Liver (tissue), 10 donors: ENCODE measurements at places on chromosomes 16 and 17.

DNA sequence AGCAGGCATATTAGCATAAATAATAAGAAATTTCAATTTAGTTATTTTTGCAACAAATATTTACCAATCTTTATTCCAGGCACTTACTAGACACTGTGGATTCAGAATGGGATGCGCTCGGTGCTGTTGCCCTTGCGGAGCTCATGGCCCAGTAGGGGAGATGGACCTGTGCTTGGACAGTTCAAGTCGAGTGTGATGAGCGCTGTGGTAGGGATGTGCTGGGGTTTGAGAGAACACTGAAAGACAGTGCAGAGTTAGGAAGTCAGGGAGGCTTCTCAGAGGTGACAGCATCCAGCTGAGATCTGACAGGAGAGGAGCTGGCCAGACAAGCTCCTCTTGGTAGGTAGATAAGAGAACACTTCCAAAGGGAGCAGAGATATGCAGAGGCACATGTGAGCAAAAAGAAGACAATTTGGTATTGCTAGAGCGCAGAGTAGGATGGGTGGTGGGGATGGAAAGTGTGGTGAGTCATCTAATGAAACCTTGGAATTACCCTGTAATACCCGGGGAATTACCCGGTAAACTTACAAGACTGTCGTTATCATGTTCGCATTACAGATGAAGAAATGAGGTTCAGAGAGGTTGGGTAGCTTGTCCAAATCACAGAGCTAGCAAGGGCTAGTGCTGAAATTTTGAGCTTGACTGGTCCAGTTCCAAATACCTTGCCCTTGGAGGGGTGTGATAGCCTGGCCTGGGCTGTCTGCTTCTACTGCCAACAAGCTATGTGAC lies 298.1 kb upstream of the N4BP1 start:
- DNase-seq: no peak

- DNase-seq: no peak
Measured at GRCh38 chr17:78661093-78661770, 84.0 kb upstream of the DNAH17 start.

GRCh38 chr17:53092072-53092471 lies 730.7 kb upstream of the KIF2B start:
- no peak for DNase-seq

GRCh38 chr16:23564575-23565363 lies 7.2 kb downstream of the UBFD1 start:
- no peak for DNase-seq

DNA sequence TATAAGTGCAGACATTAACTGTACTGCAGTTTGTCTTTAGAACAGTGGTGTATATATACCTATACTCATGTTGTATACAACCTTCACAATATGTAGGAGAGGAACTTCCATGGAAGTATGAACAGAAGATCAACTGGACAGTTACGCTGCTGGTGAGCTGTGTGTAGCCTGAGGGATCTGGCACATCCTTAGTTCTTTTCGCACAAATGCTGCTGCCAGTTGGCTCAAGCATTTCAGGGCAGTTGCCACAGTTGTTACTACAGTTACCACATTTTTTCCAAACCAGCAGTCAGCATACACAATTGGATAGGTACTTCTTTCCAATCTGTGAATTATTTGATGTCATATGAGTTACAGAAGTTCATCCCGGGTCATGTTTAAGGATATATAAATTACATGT lies 539.6 kb upstream of the HSBP1 start:
- DNase-seq: no peak

DNA sequence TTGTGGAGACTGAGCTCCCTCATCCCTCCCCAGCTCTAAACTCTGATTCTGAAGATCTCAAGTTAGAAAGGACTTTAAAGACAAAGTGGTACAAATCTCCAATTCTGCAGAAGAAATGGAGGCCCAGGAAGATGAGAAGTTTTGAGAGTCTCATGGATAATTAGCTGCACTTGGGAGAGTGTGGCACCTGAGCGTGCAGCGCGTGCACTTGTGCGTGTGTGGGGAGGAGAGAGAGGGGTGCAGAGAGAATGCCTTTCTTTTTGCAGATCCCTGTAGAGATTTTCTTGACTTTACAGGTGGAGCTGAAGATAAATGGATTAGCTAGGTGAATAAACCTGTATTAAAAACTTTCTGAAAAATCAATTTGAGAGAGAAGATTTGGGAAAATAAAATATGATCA lies 14.8 kb upstream of the AKTIP start:
- DNase-seq: no peak

DNA sequence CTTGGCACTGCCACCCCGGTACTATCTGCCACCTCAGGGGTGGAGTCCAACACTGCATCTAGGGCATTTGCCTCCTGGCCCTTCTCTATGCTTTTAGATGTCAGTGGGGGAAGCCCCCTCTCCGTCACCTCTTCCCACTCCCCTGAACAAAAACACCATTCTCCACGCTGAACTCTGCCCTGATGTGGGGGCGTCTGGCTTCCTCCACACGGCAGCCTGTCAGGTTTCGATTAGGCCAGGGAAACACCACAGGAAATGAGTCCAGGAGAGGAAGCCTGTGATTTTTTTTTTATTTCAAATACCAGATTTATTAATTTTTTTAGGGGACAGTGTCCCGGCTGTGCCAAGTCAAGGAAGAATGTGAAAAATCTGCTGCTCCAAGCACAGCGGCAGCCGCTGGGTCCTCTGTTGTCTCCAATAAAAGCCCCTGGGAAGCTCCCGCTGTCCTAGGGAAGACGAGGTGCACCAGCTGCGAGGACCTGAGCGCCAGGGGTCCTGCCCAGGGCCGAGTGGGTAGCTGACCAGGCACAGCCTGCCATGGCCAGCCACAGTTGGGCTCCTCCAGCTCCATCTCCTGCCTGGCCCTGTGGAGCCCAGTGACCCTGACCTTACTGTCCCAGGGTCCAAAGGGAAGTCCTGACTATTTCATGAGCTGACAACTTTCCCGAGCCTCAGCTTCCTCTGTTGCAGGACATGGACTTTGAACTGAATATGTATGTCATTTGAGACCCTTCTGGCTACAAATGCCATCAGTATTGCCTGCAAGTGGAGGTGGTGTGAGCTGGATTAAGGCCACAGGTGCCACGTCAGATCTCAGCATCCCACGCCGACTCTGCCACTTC lies 336.7 kb downstream of the FOXL1 start:
- DNase-seq: no peak

GRCh38 chr17:77480199-77480508 lies 339.4 kb downstream of the SEC14L1 start:
- DNase-seq: no peak

DNA sequence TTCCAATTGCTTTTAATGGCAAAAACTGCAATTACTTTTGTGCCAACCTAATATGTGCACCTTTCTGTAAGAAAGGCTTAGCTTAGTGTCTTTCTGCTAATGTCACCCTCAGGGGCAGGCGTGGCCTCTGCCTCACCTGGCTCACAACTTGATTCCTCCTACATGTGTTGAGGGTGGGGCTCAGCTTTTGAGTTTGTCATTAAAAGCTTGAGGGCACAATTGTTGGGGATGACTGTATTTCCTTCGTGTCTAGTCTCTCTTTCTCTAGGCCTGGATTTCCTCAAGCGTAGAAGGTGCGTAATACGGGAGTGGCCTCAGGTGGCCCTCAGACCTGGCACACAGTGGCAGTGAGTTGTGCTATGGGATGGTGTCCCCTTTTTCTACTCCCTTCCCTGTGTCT lies 94.4 kb downstream of the CLEC16A start:
- DNase-seq: no peak

DNA sequence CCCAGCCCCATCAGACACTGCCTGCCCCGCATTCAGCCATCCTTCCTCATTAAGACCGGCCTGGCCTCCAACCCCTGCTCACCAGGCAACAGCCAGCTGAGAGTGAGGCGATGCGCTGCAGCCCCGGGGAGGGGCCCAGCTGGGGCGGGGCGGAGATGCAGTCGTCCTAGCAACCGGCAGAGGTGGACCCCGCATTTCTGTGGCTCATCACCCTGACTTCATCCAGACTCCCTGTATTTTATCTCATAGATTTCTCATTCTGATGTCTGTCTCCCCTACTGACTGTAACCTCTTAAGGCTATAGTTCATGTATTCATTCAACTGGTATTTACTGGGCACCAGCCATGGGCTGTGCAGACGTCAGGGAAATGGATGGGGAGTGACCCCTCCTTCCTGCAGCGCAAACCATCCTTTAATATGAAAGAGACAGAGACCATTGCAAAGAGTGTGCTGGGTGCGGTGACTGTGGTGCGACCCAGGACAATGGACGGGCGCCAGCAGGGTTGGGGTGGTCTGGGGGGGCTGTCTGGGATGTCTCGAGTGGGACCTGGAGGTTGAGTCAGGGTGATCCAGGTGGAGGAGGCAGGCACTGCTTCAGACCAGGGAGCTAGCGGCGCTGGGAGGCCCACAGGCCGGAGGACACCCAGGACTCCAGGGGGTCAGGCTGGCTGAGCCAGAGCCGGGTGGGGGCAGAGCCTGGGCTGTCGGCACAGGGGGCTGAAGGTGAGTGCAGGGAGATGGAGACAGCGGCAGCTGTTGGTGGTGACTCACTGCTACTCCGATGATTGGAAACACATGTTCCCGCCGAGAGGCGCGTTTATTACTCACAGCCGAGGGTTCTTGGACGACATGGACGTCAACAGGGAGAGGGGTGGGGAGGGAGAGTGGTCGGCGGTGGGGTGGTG lies 10.5 kb upstream of the TIMP2 start:
- DNase-seq: no peak

DNA sequence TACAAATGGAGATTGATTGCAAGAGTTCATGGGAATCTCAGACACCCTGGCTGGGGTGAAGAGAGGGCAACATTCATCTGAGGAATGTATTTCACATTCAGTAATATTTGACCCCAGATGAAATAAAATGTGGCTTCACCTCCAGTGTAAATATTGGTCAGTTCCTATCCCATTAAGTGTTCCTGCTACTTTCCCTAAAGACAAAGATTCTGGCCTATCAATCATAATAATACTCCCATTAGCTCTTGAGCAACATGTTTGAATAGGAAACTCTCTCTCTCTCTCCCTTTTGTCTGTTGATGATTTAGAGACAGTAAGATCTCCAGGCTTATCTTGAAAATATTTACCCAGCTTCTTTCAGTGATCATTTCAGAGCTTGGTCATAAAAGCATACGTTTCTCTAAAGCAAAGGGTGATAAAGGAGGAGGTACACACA lies 70.1 kb downstream of the KCNJ2 start:
- DNase-seq: no peak

- no peak for DNase-seq
Measured at GRCh38 chr17:57405491-57406072, 149.3 kb downstream of the MSI2 start.

DNA sequence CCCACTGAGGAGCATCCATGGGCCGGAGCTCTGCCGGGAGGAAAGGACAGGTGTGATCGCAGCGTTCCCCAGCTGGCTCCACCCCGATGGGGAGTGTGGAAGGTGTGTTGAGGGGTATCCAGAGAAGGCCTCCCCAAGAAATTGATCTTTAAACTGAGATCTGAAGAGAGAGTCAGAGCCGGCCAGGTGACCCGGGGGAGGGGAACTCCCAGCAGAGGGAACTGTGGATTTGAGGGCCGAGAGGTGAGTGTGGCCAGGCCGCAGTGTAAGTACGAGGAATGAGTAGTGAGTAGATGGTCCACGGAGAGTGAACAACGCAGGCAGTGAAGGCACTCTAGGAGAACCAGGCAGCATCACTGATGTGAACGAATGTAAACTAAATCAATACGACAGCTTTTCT lies 80.2 kb downstream of the RPTOR start:
- no peak for DNase-seq

DNA sequence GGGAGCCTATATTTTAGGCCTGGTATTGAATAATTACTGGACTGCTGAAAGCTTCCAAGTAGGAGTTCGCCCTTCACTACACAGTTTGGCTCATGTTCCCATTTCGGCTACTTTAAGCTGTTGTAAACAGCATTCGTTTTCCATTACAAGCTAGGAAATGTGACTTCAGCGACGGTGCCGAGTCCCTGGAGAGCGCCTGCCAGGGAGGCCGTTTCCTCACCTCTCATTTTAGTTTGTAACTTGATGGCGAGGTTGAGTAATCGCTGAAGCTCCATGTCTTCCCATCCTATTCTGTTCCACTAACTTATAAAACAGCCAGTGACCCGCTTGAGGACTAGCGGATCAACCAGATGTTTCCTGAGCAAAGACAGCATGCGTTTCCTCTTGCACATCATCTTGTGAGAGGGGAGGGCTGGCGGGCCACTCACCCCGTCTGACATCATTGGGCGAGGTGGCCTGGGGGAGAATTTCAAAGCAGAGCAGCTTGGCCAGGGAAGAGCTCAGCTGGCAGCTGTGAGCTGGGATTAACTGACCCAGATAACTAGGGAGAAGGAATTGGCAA lies 32.9 kb downstream of the PCTP start:
- no peak for DNase-seq

GRCh38 chr16:54867302-54867832 lies 63.3 kb upstream of the IRX5 start:
- DNase-seq: no peak

- no peak for DNase-seq
Measured at GRCh38 chr17:4827399-4827798, 5.7 kb upstream of the MINK1 start.

GRCh38 chr16:23509782-23510163 lies 521 bp downstream of the GGA2 start:
- DNase-seq: peak; percentile 41

DNA sequence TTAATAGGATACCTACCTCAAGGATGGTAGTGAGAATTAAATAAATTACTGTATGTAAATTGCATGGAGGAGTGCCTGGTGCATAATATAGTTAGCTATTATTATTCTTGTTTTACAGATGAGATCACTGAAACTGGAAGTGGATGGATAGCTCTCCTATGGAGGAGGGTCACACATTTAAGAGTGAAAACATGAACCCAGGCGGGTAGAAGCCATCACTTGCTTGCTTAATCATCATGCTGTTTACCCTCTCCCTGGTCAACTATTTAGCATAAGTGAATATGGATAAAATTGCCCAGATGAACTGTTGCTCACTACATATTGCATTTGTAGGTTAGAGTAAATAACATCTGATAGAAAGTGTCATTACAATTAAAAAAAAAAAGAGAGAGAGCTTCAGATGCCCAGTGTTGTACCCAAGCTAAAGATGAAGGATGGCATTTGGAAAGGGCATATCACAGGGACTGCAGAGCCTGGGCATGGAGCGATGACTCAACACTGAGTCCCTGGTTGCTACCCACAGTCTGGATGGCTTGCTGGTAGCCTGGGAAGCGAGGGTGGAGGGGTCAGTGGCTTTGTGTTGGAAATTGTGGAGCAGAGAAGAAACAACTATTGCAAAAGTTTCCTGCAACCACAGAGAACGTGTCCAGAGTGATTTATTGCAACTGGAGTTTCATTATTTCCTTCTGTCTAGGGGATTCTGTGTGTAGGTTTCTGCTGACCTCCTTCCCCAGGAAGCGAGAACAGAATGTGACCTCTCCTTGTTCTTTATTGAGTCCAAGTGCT lies 414.4 kb downstream of the SHISA9 start:
- DNase-seq: no peak

DNA sequence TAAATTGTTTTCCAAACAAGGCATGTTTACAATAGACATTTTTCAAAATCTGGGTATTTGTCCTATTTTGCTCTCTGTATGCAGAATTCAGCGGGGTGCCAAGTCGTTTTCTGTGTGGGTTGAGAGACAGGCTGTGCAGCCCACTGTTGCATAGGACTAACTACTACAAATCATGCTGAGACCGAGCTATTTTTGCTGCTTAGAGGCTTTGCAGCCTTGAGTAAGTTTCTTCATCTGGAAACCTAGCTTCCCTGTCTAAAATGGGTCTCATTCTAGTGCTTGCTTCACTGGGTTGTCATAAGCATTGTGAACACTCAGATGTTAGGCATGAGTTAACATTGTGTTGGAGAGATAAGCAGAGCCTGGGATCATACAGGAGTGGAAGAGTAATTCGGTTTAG lies 1.3 kb downstream of the PRPSAP2 start:
- DNase-seq: no peak

GRCh38 chr16:15398618-15399316 lies 3.2 kb downstream of the MPV17L start:
- DNase-seq: no peak
